ENCODE measurements at places on chromosomes 13 and 19. TPM values are rescaled to one million over a fixed set of nuclear protein-coding genes. Genes with fewer than 3 reads are reported as not detected.

Gene AZU1
- total RNA-seq, result not detected

Gene FZR1
- 39.9 TPM for total RNA-seq

Gene SYNGR4
- not detected for total RNA-seq

Gene CLEC17A
- total RNA-seq, result 0.60 TPM

Gene PTGER1
- 0.43 TPM for total RNA-seq

Gene STOML3
- total RNA-seq, result not detected

Gene ZNF324B
- 8.2 TPM for total RNA-seq

Gene PGLYRP1
- not detected for total RNA-seq

Gene TRPC4
- total RNA-seq, result not detected

Gene PTPRS
- 2.6 TPM for total RNA-seq

Gene SPACA4
- not detected for total RNA-seq

Gene ATXN8OS
- total RNA-seq, result not detected

Gene MISP
- total RNA-seq, result not detected

Gene F7
- total RNA-seq, result 0.45 TPM

Gene KISS1R
- total RNA-seq, result 15.5 TPM

Gene PEAK3
- not detected for total RNA-seq

Gene NUCB1
- 102 TPM for total RNA-seq

Gene COLGALT1
- 64.2 TPM for total RNA-seq

Gene FSD1
- 19.7 TPM for total RNA-seq

Gene MCEMP1
- total RNA-seq, result not detected

Gene TGFBR3L
- total RNA-seq, result 5.1 TPM

Gene CAB39L
- total RNA-seq, result 3.1 TPM

Gene TNNT1
- total RNA-seq, result not detected

Gene NMRK2
- not detected for total RNA-seq

Gene PRODH2
- not detected for total RNA-seq

Gene NPHS1
- total RNA-seq, result not detected

Gene ZNF850
- 10.6 TPM for total RNA-seq

Gene WTIP
- total RNA-seq, result 0.54 TPM

Gene SYNE4
- 2.4 TPM for total RNA-seq

Gene DLEU7
- total RNA-seq, result not detected

Gene TUBB4A
- 10.6 TPM for total RNA-seq

Gene C1QTNF9B
- not detected for total RNA-seq

Gene DPF1
- total RNA-seq, result 1.0 TPM

Gene HSPBP1
- total RNA-seq, result 46.4 TPM

Gene PSENEN
- 37.2 TPM for total RNA-seq

Gene HOMER3
- total RNA-seq, result 0.51 TPM

Gene EPS8L1
- 2.8 TPM for total RNA-seq

Gene ETFB
- total RNA-seq, result 162 TPM

Gene EDDM13
- total RNA-seq, result 1.3 TPM

Gene ZNF577
- total RNA-seq, result 5.0 TPM

Gene ZNF136
- total RNA-seq, result 10.2 TPM

Gene LMTK3
- total RNA-seq, result 3.4 TPM

Gene ELSPBP1
- not detected for total RNA-seq

Gene CAPN12
- 22.7 TPM for total RNA-seq

Gene FXYD1
- 1.9 TPM for total RNA-seq

Gene GAPDHS
- not detected for total RNA-seq

Gene XAB2
- 54.1 TPM for total RNA-seq

Gene NR2F6
- 7.0 TPM for total RNA-seq

Gene MAST1
- 3.0 TPM for total RNA-seq

Gene ADPRHL1
- 0.23 TPM for total RNA-seq

Gene CGB3
- total RNA-seq, result not detected

Gene SLC1A6
- not detected for total RNA-seq

Gene BST2
- 89.7 TPM for total RNA-seq

Gene SLC10A2
- not detected for total RNA-seq

Gene MTUS2
- total RNA-seq, result not detected

Gene ZNF714
- total RNA-seq, result 11.8 TPM

Gene TNNI3
- not detected for total RNA-seq
